ENCODE measurements at places on chromosomes 16 and 17.

DNA sequence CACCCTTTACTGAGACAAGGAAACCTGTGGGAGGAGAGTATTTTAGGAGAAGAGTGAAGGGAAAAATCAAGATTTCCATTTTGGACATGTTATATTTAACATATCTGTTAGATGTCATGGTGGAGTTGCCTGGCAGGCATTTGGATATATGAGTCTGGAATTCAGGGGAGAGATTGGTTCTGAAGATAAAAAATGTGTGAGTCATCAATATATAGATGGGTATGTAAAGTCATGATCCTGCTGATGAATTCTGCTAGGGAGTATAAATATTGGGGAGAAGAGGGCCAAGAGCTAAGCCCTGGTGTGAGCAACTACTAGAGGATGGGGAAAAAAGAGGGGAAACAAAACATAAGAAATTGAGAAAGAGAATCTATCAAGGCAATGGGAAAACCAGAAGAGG lies 151.3 kb upstream of the SOX9 start:
- no peak for DNase-seq

GRCh38 chr16:239948-240277 lies 5.3 kb downstream of the FAM234A start:
- DNase-seq, result peak; percentile 47

DNA sequence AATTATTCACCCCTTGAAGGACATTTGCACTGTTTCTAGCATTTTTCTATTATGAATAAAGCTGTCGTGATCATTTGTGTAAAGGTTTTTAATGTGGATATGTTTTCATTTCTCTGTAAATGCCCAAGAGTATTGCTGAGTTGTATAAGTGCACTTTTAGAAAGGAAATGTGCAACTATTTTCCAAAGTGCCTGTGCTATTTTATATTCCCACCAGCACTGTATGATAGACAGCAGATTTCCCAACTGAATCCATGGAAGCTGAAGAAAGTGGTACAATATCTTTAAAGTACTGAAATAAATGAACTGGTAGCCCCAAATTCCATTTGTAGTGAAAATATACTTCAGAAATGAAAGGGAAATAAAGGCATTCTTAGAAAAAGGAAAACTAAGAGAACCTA lies 238.4 kb downstream of the BCAS3 start:
- no peak for DNase-seq

DNA sequence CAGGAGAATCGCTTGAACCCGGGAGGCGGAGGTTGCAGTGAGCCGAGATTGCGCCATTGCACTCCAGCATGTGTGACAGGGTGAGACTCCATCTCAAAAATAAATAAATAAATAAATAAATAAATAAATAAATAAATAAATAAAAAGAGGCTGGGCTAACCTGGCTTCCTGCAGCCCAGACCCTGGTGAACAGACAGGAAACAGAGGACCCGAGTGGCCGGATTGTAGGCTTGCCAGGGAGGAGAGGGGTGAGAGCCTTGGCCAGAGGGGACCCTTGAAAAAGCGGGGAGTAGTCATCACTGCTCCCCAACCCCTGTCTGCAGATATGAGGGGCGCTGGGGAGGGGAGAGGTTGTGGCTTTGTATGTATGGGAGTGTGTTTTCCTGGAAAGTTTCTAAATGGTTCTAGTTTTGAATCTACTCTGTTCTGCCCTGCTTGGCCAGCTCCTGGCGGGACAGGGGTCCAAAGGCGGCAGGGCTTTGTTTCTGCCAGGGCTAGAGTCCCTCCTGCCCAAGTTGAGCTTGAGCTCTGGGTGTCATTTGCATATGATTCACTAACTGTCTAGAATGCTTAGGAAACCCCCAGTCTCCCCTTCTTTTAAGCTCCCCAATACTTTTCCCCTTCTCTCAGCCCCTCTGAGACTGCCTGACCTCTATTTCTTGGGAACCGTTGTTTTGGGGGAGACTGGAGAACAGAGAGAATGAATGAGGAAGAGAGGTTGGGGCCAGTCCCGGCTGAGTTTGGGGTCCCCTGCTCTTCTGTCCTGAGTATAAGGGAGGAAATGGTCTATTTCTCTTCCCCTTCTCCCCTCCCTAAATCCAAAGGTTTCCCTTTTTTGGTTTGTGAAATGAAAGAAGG lies 16.4 kb downstream of the RARA start:
- DNase-seq, result peak; percentile 20

- DNase-seq, result no peak
Measured at GRCh38 chr17:40178660-40179059, 1.4 kb downstream of the RAPGEFL1 start.

GRCh38 chr17:30173649-30174048 lies 57.0 kb downstream of the NSRP1 start:
- no peak for DNase-seq

- DNase-seq, result peak; percentile 19
Measured at GRCh38 chr17:37802712-37803416, 58.0 kb upstream of the HNF1B start.

DNA sequence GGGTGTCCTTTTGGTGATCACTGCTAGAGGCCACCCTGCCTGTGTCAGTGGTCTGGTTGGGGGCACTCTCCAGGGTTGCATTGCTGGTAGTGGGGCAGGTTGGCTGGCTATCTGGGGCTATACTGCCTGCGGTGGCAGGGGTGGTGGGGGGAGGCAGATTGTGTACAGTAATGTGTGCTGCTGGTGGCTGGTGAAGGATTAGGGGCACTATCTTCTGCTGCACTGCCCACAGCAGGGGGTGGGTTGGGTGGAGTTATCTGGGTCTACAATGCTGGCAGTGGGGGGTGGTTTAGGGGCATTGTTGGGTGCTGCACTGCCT lies 204.0 kb upstream of the WSB1 start:
- no peak for DNase-seq

DNA sequence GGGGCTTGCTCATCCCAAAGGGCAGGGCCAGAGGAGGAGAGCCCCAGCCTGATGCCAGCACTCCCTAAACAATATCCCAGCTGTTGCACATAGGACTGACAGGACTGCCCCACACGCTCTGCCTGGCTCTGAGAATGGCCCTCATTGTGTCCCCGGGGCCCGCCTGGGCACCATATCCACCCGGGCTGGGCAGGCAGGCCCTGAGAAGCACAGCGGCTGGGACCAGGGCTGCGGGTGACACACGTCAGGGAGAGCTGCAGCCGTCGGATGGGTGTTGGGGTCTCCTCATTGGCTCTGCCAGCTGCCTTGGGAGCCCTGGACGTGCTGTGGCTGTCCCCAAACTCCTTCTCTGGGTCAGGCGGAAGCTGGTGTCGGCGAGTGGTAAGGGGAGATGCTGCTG lies 4.2 kb downstream of the BCAR1 start:
- DNase-seq, result no peak

GRCh38 chr16:75621170-75621477 lies 2.0 kb downstream of the ADAT1 start:
- peak; percentile 61 for DNase-seq

- no peak for DNase-seq
Measured at GRCh38 chr17:35900280-35900679, 20.1 kb upstream of the CCL5 start.

- no peak for DNase-seq
Measured at GRCh38 chr16:89266521-89267134, 49.1 kb downstream of the ZNF778 start.

- DNase-seq, result peak; percentile 32
Measured at GRCh38 chr17:31095236-31096105, 694 bp downstream of the NF1 start.

- peak; percentile 51 for DNase-seq
Measured at GRCh38 chr16:17379121-17379571, 91.6 kb downstream of the XYLT1 start.

DNA sequence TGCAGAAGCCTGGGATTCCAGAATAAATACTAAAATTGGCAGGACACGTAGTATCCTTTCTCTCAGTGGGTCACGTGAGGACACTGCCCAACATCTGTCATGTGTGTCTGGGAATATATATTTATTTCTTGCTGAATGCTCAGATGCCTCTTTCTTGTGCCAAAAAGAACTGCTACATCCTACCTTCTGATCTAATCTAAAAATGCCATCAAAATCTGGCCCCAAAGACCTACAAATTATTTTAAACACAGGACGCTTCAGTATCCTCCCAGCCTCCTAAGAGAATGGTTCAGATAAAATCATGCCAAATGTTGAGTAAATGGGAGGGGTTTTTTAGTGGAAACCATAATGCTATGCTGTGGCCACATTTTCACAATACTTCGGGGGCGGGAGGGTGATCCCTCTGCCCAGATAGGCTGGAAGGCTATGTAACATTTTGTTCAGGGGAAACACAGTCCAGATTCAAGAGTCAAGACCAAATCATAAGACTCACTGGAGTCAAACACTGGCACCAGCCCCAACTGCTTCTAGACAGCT lies 22.9 kb upstream of the CORO6 start:
- DNase-seq, result peak; percentile 39

GRCh38 chr17:59963738-59964481 lies 630 bp downstream of the RNFT1 start:
- DNase-seq, result peak; percentile 90

DNA sequence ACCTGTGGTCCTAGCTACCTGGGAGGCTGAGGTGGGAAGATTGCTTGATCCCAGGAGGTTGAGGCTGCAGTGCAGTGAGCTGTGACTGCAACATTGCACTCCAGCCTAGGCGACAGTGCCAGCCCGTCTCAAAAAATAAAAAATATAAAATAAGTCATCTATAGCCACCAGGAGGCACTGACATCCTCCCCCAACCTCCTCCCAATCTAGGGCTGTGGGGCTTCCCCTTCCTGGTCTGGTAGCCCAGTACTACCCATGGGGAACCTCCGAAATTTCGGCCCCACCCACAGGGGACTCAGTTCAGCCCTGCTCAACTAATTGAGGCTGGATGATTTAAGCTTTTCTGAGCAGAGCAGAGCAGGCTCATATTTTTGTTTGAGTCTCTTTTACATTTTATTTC lies 3.2 kb downstream of the ZSCAN10 start:
- DNase-seq, result peak; percentile 88

- no peak for DNase-seq
Measured at GRCh38 chr17:4951486-4951885, 567 bp downstream of the ENO3 start.

GRCh38 chr17:79776376-79777119 lies 1.4 kb upstream of the CBX2 start:
- no peak for DNase-seq

- no peak for DNase-seq
Measured at GRCh38 chr16:1812732-1813163, 13.9 kb downstream of the HAGH start.

DNA sequence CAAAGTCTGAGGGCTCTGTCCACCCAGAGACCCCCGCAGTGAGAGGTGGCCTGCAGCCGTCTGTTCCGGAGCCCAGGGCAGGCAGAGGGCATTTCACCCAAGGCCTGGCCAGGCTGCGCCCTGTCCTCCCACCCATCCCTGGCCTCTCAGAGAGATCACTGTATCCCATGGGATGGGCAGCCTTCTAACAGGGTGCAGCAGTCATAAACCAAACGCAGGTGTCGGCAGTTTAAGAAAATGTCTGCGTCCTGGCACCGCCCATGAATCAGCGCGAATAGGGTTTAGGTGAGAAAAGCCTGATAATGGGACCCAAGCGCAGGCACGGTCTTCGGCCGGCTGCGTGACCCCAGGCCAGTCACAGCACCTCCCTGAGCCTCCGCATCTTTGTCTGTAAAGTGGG lies 5.4 kb downstream of the CYBA start:
- no peak for DNase-seq

DNA sequence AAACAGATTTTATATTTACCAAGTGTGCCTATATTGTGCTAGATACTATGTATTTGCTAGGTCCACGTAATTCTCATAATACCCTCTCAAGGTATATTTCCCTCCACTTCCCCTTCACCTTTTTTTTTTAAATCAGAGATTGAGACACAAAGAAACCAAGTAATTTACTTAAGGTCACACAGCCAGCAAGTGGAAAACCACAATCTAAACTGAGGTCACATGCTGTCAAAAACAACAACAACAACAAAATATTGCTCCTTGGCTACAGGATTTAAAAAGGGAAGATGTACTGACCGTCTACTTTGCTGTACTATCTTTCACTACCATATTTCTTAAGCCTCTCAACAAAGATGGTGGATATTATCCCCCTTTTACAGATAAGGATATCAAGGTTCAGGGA lies 15.8 kb downstream of the BLMH start:
- DNase-seq, result no peak

GRCh38 chr17:6752068-6752909 lies 3.6 kb upstream of the XAF1 start:
- peak; percentile 99 for DNase-seq

DNA sequence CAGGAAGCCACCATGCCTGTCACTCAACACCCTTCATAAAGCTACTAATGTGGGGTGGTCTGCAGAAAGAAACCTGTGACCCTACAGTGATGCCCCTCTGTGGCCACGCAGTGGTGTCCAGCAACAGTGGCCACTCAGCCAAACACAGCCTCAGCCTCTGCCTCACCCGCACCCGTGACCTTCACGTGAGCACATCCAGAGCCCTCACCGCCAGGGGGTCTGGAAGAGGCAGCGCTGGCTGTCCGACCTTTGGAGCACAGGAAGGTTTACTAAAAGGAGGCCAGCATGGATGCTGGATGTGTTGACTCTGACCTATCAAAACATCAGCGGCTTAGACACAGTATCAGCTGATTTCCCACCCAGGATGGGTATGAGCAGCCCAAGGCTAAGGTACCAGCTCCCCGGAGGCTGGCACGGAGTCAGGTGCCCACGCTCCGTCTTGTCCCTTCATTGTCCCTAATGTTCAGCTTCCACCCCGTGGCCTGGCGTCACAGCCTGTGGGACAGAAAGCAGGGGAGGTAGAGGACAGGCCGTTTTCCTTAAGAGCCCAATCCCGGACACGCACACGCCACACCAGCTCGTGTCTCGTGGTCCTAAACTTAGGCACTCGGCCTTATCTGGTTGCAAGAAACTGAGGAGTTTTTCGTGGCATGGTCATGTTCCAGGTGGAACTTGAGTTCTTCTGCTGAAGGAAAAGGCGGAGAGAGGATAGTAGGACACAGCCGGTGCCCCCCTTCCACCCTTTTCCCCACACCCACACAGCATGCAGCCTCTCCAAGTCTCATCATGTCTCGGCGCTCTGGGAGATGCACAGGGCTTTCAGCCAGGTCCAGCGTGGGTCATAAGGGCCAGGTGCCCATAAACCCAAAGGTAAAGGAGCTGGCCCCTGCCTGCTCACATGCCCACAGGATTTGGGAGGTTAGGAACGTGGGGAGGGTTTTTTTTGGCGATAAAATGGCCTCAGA lies 49.7 kb upstream of the ENDOV start:
- DNase-seq, result no peak

GRCh38 chr17:48636177-48637018 lies 10.2 kb upstream of the HOXB9 start:
- peak; percentile 70 for DNase-seq

- DNase-seq, result no peak
Measured at GRCh38 chr17:49397586-49397985, 17.1 kb downstream of the PHB1 start.
